ENCODE measurements at places on chromosomes 11 and 22.

DNA sequence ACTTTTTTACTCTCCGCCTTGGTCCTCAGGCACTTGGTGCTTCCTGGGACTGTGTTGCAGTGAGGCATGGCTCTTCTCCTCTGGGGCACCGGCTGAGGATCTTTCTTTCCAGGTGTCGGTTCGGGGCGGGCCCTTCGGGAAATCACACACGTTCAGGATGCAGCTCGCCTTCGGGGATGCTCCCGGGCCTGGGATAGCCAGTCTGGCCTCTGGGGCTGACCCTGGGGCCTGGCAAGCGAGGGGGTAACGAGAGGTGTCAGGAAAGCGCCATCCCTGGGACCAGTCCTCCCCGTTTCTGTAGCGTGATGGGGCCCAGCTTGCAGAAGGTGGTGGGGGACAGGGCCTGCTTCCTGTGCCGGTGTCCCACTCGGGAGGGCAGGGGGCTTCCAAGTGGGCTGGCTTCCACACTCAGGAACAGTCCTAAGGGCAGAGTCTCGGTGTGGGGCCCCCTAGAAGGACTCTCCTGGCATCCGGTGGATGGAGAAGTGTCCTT lies 53.6 kb downstream of the LRP5 start:
- DNase-seq = no peak

DNA sequence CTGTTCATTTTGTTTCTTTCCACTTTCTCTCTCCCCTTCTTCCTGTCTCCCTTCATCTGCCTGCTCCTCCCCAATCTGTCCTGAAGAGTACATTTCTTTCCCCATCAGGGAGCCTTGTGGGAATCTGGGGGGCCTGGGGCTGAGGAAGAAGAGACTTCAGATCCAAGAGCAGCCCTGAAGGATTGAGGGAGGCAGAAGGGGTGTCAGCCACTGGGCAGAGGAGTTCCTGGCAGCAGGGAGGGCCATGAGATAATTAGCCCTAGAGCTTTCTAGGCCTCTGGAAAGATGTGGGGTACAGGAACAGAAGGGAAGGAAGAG lies 24.4 kb upstream of the OAF start:
- no peak for DNase-seq

DNA sequence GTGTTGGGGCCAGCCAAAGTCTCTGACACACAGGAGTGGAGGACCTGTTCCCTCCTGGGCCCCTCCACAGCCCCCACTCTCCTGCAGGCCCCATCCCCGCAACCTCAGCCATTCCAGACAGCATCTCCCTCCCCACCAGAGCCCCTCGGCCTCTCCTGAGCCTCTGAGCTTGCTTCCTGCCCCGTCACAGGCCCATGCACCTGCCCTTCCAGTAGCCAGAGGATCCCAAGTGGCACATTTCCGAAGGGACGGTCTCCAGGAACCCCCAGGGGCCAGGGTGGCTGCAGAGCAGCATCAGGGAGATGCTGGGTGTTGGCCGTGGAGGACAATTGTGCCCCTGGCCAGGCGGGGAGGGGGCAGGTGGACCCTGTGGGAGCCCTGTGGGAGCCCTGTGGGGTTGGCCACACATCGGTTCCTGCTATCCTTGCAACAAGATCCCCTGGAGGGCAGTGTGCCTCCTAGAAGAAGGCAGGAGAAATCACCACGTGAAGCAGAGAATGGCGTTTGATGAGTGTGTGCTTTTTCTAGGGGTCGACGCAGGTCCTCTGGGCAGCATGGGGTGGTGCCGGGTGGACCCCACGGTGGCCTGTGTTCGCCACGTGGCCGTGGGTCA lies 45.3 kb upstream of the PPARA start:
- DNase-seq = no peak

- DNase-seq = no peak
Measured at GRCh38 chr11:78015878-78016277, 7.2 kb downstream of the KCTD14 start.

DNA sequence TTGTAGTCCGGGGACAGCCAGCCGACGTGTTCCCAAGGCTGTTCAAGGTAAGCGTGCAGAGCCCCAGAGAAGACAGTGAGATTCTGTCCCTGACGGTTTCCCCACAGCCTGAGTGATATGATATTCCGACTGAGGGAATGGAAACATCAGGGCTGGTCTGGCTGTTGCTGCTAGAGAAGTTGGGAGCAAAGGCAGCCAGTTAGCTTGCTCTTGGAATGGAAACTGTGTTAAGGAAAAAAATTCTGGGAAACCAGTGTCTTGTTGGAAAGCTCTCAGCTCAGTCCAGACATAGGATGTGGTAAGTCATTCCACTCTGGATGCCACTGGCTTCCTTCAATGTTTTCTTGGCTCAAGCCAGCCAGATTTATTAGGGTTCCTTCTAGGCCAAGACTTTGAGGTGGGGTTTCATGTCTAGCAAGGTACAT lies 8.8 kb downstream of the CRY2 start:
- DNase-seq = no peak

DNA sequence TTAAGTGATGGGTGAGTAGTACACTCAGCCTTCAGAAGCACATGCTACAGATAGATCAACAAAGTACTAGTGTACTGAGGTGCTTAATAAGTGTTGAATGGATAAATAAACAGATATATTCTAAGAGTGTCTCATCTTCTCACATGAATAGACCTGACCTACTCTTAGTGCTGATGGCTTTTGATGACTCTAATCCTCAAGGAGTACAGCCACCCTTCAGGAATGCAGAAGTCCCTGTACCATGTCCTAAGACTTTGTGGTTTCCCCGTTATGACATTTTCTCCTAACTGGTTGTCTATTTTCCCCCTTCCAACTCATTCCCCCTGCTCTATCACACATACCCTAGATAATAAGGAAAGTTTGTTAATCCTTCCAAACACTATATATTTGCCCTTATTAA lies 61.6 kb downstream of the C11orf65 start:
- DNase-seq = no peak

GRCh38 chr22:43928468-43928867 lies 4.9 kb downstream of the PNPLA3 start:
- DNase-seq = no peak

- DNase-seq = no peak
Measured at GRCh38 chr11:30902929-30903328, 316.8 kb upstream of the MPPED2 start.

DNA sequence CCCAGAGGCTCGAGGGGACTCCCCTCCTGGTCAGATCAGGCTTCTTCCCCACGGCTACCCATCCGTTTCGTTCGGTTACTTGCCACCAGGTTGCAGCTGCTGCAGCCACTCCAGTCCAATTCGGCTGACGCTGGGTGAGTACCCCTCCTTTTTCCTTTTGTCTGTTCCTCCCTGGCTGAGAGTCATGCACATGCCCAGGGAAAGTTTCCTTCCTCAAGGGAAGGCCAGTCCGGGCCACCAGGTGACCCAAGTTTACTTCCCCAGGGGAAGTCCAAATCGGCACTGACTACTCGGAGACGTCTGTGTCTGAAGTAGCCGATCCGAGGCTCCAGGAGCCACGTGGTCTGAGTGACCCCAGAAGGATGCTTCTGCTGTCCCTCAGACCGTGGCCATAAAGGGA lies 13.2 kb upstream of the OR56A3 start:
- DNase-seq = no peak

- peak; percentile 70 for DNase-seq
Measured at GRCh38 chr22:21951931-21952465, 650 bp downstream of the PPM1F start.

DNA sequence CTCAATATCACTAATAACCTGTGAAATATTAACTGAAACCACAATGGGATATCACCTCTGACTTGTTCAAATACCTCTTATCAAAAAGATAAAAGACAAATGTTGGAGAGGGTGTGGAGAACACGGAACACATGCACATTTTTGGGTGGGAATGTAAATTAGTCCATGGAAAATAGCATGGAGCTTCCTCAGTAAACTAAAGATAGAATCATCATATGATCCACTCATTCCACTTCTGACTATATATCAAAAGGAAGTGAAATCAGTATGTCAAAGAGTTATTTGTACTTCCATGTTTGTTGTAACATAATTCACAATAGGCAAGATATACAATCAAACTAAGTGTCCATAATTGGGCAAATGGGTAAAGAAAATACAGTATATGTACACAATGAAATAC lies 57.4 kb downstream of the TYR start:
- no peak for DNase-seq

DNA sequence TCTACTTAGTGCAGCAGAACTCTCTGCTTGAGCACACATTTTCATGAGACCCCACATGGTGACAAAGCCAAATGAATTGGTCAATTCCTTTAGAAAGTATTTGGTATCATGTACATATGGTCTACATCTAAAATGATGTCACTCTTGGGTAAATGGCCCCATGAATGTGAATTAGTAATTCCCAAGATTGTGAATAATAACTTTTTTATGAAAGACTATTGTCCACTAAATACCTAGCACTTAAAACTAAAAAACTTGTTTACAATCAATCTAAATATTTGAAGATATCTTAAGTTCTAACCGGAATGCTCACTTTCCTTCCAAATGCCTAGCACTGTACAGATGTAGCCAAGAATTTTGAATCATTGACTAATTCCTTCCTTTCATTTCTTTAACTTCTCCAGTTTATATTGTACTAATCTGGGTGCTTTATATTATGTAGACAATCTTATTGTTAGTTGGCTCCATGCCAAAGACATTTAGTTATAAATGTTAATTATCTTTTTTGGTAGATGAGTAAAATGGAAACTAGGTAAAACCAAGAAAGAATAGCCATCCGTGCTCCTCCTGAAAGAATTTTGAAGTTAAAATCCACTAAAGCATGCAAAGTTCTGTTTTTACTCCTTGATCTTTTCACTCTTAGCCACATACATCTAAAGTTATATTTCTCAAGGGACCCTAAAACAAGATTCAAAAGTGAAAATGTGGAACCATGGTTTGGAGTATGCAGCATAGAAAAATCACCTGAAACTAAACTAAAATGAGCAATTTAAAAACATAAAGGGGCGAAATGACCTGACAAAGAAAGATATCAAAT lies 145.0 kb upstream of the ARHGAP20 start:
- no peak for DNase-seq

GRCh38 chr11:96019810-96020747 lies 96.2 kb upstream of the MTMR2 start:
- no peak for DNase-seq

- DNase-seq = peak; percentile 38
Measured at GRCh38 chr11:18736590-18737148, 10.7 kb upstream of the IGSF22 start.

DNA sequence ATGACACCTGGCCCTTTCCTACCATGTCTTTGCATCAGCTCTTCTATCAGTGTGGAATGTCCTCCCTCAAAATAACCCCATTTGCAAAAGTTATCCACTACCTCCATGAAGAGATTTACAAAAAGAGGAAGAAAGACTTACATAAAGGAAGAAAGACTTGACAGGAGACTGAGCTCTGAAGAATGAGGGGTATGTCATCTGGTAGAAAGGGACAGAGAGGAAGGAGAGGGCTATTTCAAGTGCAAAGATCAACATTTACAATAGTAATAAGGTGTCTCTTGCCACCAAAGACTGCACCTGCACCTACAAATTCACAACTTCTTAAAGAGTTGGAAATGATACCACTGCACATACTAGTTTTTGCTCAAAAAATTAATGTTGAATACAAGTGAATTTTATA lies 18.2 kb downstream of the PAK1 start:
- DNase-seq = no peak

DNA sequence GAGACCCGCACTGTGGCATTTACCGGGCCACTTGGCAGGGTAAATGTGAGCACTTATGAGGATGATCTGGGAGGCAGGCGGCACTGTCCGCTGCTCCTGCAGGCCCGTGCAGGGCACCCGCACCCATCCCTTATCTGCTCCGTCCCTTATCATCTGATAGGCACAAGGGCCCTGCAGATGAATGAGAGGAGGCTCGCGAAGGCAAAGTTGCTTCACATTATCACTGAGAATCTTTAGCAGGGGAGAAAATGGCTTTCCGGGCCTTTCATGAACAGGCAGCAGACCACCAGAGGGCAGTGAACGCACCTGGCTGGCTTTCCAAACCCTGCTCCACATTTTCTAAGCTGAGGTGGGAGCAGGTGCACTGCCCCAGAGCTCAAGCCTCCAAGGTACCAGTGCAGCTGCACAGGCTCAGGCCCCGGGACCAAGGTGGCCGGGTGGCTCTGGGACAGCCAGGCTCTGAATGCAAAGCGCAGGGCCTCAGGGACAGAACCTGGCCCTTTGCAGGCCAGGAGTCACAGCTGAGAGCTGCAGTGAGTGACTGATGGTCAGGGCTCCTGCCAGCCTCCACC lies 165.6 kb downstream of the SHANK2 start:
- DNase-seq = peak; percentile 79

GRCh38 chr11:122843281-122844141 lies 5.2 kb downstream of the CRTAM start:
- no peak for DNase-seq

GRCh38 chr11:76664578-76665061 lies 5.9 kb downstream of the LRRC32 start:
- no peak for DNase-seq

- DNase-seq = no peak
Measured at GRCh38 chr22:28094771-28095170, 175.7 kb upstream of the PITPNB start.

DNA sequence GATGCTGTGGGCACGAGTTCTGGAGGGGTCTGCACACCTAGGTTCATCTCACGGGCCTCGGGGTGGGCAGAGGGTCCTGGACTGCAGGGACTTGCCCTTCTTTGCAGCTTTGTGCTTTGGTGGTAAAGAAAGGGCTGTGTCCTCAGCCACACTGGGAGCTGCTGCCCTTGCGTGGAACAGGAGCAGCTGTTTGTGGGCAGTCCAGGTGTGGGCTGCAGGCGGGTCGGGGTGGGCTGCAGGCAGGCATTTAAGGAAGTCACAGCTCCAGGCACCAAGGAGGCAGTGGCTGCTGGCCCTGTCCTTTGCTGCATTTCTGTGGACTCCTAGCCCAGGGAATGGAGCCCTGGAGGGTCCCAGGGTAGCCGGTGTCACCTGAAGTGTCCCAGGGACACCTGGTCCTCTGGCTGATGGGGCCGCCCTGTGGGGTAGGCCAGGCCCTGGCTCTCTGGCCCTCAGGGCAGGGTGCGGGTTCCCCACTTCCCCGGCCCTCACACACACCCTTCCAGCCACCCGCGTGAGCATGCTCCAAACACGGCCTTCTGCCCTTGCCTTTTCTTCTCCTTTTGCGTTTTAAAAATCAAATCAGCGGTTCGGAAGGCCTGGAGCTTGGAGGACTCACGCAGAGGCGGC lies 1240.3 kb downstream of the BRD1 start:
- DNase-seq = no peak

GRCh38 chr11:19951558-19952115 lies 208.6 kb downstream of the DBX1 start:
- DNase-seq = peak; percentile 72

All from Caco-2 (cell line).